Osteocyte (in vitro differentiated cells): ENCODE measurements at places on chromosomes 1 and 21. TPM values are rescaled to one million over a fixed set of nuclear protein-coding genes. Genes with fewer than 3 reads are reported as not detected.

DNA sequence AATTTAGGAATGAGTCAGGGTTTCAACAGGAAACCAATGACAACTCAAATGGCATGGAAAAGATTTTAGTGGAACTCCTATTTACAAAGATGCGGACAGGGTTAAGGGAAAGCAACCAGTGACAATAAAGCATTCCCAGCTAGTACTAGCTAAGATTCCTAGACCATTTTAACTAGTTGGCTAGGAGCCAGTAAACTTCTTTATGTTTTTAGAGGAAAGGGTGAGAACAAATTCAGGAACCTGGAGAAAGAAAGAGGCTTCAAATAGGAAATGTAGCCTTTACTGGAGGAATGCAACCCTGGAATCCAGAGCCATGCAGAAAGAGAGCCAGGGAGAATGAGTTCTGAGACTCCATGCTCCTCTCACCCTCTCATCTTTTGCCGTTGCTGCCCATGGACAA is 416.6 kb downstream of the KCTD3 start:
- DNase-seq = no peak

GRCh38 chr21:24420689-24421088 is 1186.6 kb downstream of the MRPL39 start:
- no peak for DNase-seq

GRCh38 chr1:215220346-215220745 is 137.8 kb downstream of the KCNK2 start:
- DNase-seq = no peak

- DNase-seq = no peak
These were observed 723.7 kb downstream of the RWDD3 start for GRCh38 chr1:95957748-95958147.

DNA sequence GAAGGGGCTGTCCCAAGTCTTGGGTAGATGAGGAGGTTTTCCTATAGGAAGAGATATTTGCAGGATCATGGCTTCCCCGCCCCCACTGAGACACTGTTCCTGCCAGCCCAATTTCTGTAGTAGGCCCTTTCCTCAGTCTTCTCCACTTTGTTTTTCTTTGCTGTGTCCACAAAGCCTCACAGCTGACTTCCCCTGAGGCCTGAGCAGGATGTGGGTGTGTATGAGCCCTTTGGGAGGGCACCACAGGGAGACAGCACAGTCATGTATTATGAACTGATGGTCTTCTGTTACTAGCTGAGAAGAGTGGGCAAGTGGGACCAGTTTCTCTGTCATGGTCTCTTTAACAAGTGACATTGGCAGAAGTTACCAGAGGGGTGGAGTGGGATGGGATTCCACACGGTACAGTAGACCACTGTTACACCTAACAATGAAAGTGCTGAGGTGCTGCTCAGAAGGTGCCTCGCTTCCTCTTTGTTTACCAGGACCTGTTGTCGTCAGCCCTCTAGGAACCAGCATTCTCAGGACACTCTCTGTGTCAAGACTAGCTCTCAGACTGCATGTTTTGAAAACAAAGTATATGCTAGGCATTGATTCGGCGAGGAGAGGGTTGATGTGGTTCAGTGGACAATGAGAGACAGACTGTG is 253.8 kb upstream of the HOOK1 start:
- no peak for DNase-seq

- DNase-seq = no peak
These were observed 8.5 kb downstream of the PRCC start for GRCh38 chr1:156775799-156776198.

Gene SLAMF6
- not detected in 2 replicates for total RNA-seq

Gene C1orf226
- 2.7 and 3.2 TPM in 2 replicates for total RNA-seq
